HuH-7 (cell line): ENCODE measurements at places on chromosomes 1 and 21.
A peak's percentile ranks its signal among the peaks of the same experiment; 100 is the strongest.

DNA sequence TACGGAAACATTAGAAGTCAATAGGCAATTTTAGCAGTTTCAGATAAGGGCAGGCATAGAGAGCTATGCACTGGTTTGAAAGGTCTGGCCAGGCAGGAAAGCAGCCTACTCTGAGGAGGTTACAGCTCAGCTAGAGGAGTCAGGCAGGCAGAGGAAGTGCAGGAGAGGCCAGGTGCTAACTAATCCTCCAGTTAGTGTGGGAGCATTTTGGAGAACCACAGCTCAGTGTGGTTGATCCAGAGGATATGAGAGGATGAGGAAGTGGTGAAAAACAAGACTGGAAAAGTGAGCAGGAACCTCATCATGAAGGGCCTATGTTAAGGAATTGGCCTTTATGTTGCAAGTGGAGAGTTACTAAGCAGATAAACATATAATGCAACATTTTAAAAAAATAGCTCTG, 282.4 kb upstream of the SGIP1 start:
- DNase-seq = no peak

GRCh38 chr21:25577424-25578055, 29.7 kb downstream of the MRPL39 start:
- DNase-seq = no peak

GRCh38 chr1:111399792-111400610, 27.5 kb downstream of the OVGP1 start:
- DNase-seq = peak; percentile 35

DNA sequence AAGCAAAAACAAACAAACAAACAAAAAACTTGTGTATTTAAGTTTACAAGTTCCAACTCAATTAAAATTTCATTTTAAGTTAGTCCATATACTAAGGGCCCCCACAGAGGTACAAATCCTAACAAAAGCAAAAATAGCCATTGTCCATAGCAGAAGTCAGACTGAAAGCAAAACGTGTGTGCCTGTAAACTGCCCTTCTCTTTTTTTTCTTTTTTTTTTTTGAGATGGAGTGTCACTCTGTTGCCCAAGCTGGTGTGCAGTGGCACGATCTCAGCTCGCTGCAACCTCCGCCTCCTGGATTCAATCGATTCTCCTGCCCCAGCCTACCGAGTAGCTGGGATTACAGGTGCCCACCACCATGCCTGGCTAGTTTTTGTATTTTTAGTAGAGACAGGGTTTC, 11.6 kb upstream of the IFNGR2 start:
- no peak for DNase-seq

DNA sequence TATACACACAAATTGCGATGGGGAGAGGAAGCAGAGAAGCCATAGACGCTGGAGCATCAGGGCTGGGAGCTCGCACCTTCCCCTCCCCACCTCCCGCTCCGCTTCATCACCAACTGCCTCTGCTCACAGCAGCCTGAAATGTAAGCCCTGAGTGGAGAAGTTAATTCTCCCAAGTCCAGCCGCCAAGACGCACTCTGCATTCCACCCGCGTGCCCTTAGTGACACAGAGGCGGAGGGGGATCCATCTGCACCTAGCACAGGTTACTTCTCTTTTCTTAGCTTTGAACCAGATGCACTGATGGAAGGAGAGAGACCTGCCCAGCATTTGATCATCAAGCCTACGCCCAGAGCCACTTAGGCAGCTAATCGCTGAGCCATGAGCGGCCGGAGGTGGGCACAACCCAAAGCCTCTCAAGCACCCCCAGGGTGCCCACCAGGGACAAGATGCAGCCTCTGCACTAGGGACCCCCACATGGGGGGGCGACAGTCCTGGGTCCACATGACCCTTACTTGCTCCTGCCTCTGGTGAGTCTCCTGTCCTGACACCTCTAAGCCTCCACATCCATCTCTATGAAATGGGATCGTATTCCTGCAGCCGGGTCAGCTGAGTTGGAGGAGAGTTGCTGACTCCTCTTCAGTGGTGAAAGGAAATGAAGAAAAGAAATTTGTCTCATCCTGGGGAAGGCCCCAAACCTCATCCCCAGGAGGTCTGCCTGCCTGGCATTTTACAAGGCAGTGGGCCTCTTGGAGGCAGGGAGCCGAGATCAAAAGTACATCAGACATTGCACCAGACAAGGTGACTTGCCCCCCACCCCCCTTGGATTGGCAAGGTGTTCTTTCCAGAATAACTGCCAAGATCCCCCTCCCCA, 316.2 kb downstream of the MATN1 start:
- DNase-seq = no peak

DNA sequence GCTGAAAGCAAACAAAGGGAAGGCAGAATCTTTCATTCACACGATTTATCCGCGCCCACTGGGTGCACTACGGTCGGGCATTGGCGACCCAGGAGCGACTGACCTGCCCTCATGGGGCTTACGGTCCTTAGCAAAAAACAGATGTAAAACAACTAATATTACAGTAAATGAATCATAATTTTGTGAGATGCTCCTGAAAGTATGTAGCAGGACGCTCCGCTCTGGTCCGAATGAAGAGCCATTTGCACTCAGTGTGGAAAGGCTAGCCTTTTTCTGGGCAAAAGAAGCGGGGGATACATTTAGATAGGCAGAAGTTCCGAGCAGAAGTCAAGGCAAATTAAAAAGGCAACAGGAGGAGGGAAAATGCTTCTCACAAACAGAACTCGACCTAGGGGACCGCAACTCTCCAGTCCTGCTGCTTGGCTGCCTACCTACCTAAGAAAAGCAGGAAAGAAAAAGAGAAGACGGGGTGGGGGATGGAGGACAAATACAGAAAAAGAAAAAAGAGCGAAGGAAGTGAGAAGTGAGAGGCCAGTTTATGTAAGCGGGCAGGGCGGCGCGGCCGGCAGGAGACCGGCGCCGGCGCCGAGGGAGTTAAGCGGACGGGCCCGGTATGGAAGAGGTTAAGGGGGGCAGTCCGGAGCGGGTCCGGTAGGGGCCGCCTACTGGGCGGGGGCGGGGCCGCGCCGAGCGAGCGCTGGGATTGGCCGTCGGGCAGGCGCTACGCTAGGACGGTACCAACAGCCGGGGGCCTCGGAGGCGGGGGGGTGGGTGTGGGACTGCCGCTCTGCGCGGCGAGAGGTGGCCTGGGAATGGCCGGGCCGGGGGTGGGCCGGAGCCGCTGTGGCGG, at the start of gene FAM20B:
Gene FAM20B, plus strand, starts transcription at position 770 of the 850 bp plus-strand sequence. CDS start 17,954 bp downstream, outside the sequence.
- peak; percentile 88 for DNase-seq

DNA sequence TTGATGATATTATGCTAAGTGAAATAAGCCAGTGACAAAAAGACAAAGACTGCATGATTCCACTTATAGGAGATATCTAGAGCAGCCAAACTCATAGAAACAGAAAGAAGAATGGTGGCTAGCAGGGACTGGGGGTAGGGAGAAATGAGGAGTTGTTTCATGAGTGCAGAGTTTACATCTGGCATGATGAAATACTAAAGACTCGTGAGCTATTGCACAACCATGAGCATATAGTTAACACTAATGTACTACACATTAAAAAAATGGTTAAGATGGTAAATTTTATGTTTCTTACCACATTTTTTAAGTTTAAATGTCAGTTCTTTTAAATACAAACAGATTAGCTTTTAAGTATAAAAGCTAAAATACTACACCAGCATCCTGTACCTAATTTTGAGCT, 57.8 kb downstream of the ESRRG start:
- peak; percentile 8 for DNase-seq

GRCh38 chr1:221667504-221667903, 74.4 kb downstream of the DUSP10 start:
- no peak for DNase-seq

- DNase-seq = no peak
Measured at GRCh38 chr1:112444269-112444668, 48.3 kb downstream of the CTTNBP2NL start.

DNA sequence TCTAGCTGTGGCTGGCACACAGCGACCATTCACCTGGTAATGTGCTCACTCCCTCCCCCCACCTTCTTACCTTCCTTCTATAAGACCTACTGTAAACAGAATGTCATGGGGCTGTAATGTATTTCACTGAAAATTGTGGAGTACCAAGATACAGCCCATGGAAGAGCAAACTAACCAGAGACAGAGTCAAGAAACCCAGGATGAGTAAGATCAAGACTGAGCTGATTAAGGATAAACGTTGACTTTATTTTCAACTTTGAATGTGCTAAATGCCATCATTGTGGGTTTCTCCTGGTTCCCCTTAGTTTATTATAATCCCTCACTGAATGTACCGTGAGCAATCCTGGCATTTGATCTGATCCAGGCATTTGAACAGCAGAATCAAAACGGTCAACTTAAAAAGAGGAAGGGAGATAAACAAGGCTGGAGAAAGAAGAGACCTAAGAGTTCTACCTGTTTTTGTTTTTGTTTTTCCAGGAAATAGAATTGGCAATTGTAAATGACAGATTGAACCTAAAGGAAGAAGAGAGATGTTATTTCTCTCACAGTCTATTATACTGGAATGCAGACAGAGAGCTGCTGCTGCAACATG, 16.1 kb upstream of the ATP1B1 start:
- no peak for DNase-seq

GRCh38 chr21:38468989-38469388, 29.3 kb downstream of the ERG start:
- no peak for DNase-seq

DNA sequence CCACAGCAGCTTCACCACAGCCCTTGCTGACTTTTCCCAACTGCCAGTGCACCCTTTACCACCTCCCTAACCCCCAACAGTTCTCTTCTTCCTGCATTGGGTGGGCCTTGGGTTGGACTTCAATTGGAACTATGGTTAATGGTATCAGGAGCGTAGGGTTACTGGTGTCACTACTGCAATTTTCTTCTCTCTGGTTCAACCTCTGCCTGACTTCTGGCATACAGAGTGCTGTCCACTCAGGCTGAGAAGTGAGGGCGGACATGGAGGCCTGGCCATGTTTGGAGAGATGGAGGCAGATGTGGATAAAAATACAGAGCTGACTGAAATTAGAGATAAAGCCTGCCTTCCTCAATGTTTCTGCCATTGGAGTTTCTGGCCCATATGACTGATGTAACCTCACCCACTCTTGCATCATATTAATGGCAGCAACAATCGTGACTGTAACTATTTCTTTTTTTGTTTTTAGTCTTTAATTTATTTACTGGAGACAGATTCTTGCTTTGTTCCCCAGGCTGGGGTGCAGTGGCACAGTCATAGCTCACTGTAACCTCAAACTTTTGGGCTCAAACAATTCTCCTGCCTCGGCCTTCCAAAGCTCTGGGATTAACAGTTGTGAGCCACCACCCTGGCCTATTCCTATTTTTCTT, 87.8 kb downstream of the NAV1 start:
- no peak for DNase-seq

DNA sequence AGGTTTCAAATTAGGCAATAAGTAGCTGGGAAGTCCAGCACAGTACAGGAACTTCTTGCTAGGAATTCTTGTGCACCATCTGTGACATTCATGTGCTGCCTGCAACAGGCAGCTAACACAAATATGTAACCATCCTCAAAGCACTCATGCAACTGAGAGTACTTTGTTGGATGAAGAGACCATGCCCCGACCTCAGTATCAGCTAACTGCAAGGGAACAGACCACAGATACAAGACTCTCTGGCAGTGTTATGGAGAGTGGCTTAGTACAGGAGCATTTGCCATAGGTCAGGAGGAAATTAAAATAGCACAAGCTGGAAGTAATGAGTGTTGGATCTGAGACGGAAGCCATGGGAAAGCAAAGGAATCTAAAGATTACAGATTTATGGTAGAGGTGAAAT, 123.6 kb downstream of the LRRC53 start:
- DNase-seq = no peak

GRCh38 chr1:66168467-66168887, 365.5 kb upstream of the SGIP1 start:
- no peak for DNase-seq

GRCh38 chr1:84959294-84959693, 37.6 kb downstream of the MCOLN2 start:
- no peak for DNase-seq
